ENCODE measurements at places on chromosomes 3 and 15.

DNA sequence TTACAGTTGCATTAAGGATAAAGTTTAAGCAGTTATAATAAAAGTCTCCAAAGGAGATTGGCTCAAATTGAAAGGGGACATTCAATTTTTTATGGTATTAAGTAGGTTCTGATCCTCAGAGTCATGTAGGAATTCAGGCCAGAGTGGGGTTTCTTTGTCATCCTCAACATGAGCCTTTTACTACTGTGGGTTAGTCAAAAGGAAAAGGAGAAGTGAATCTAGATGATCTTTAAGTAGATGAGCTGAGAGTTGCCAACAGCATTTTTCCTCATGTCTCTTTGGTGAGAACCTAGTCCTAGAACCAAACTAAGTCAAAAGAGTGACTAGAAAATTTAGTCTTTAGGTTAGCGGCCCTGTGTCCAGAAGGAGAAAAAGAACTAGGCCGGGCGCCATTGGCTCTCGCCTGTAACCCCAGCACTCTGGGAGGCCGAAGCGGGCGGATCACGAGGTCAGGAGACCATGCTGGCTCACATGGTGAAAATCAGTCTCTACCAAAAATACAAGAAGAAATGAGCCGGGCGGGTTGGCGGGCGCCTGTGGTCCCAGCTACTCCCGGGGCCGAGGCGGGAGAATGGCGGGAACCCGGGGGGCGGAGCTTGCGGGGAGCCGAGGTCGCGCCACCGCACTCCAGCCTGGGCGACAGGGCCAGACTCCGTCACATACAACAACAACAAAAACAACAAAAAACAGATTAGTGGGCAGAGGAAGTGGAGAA, 4.2 kb upstream of the CHL1 start:
- no peak for DNase-seq

- DNase-seq: no peak
These were observed 8.1 kb downstream of the INAFM2 start for GRCh38 chr15:40331637-40332036.

- peak; percentile 48 for DNase-seq
These were observed 169.0 kb upstream of the TSC22D2 start for GRCh38 chr3:150238995-150239619.

- DNase-seq: no peak
These were observed 640.4 kb upstream of the CADM2 start for GRCh38 chr3:84318273-84318809.

- DNase-seq: no peak
These were observed 98.1 kb downstream of the CADPS start for GRCh38 chr3:62777130-62777529.

DNA sequence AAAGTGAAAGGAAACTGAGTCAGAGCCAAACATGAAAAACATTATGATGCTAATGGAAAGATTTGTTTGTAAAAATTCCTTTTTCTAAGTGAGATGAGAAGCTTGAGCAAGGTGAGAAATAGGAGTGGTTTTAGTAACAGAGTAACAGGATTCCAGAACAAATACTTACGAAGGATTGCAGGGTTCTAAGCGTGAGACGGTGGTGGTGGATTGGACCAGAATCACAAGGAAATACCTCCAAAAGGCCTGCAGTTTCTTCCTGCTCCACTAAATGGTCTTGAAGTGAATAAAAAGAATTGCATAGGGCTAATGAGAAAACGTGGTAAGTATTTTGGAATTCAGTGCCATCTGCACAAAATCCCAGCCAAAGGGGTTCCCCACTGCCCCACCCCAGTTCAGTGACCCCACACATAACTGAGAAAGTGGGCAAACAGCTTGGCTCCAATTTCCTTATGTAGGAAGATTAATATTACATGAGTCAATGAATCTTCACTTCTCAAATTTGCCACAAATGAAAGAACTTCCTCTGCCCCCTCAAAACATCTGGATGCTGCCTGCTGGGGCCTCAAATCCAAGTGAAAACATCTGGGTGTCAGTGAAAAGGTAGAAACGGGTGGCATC, 283.8 kb upstream of the NR2F2 start:
- DNase-seq: no peak

DNA sequence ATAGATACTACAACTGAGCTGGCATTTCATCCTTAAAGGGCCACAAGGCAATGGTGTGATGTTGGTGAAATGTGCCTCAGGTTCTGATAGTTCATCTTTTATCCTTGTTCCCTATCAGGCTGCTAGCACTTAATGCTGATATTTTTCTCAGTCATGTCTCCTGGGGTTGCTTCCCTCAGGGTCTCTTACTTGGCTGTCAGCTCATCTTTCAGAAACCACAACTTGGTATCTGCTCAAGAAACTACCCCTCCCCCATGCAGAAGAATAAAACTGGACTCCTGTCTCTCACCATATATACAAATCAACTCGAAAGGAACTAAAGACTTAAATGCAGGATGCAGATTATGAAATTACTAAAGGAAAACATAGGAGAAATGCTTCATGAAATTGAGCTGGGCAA, 308.1 kb downstream of the CHST2 start:
- DNase-seq: no peak

All from H4 (cell line).